ENCODE measurements at places on chromosomes 5 and 9. TPM values are rescaled to one million over a fixed set of nuclear protein-coding genes. Genes with fewer than 3 reads are reported as not detected.

DNA sequence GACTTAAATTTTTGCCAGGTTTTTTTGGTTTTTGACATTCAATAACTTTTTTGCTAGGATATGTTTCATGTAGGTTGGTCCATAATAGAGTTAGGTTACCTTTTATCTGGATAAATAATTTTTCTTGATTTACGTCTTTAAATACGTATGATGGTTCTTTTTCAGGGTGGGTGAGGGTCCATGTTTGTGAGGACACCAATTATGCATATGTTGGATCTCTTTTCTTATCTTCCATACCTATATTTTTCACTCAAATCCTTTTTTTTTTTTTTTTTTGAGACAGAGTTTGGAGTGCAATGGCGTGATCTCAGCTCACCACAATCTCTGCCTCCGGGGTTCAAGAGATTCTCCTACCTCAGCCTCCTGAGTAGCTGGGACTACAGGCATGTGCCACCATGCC lies 17.3 kb upstream of the CDC42SE2 start:
- no peak for DNase-seq

- no peak for DNase-seq
Measured at GRCh38 chr5:61167382-61167781, 5.1 kb upstream of the SMIM15 start.

GRCh38 chr5:160083501-160083900 lies 35.7 kb downstream of the PWWP2A start:
- no peak for DNase-seq

- DNase-seq = peak; percentile 21
Measured at GRCh38 chr9:92735636-92736562, 28.7 kb downstream of the BICD2 start.

DNA sequence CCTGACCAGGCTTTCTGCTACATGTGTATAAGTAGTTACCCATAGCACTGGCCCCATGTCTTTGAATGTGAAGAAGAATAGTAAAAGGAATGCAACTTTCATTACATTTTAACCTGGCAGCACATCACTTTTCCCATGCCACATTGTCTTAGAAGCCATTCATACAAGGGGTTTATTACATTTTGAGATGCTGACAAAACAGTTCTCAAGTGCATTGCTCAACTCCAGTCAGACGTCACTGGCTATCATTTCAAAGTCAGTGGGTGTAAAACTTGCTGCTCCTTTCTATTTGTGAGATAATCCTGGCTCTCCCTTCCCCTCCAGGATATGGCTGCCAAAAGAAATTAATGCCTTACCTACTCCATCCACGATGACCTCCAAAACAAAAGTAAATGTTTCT lies 97.0 kb upstream of the VCAN start:
- DNase-seq = no peak

GRCh38 chr9:37609735-37610397 lies 17.5 kb upstream of the TOMM5 start:
- DNase-seq = no peak

- no peak for DNase-seq
Measured at GRCh38 chr9:133538851-133539833, 4.6 kb downstream of the ADAMTSL2 start.

GRCh38 chr9:79131824-79132377 lies 439.9 kb upstream of the TLE4 start:
- no peak for DNase-seq

DNA sequence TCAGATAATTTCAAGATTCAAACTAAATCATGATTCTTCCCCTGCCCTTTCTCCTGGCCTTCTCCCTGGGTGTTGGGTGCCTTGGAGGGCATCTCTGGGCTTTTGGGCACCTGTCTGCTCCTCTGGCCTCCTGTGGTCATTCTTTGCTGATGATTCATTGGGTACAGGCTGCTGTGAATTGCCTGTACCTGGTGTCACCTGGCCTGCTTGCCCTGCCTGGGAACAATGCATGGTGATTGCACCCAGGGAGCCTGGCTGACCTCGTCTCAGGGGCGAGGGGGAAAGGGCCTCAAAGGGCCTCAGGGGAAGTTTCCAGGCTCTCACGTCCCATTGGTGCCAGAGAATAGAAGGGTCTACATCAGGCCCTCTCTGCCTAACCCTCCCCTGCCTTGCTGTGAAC lies 20.1 kb upstream of the CKMT2 start:
- DNase-seq = no peak

GRCh38 chr9:98667005-98667640 lies 41.6 kb downstream of the GABBR2 start:
- no peak for DNase-seq

- no peak for DNase-seq
Measured at GRCh38 chr5:42638972-42639371, 117.6 kb upstream of the CCDC152 start.

DNA sequence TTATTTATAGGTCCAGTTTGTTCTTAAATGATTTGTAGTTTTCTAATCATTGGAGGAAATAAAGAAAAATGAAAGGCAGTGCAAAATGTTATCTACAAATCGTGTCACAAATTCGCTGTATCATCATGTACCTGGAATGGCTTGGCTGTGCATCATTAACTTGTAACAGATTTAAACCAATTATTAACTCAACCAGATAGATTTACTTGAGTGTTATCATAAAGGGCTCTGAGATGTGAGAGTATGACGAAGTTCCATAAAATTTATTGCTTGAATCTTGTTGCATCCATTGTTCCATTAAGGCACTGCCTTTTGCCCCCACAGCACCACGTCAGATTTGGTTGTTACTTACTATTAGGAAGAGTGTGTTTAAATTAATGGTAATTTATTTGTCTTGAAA lies 23.5 kb downstream of the PCSK5 start:
- DNase-seq = no peak

DNA sequence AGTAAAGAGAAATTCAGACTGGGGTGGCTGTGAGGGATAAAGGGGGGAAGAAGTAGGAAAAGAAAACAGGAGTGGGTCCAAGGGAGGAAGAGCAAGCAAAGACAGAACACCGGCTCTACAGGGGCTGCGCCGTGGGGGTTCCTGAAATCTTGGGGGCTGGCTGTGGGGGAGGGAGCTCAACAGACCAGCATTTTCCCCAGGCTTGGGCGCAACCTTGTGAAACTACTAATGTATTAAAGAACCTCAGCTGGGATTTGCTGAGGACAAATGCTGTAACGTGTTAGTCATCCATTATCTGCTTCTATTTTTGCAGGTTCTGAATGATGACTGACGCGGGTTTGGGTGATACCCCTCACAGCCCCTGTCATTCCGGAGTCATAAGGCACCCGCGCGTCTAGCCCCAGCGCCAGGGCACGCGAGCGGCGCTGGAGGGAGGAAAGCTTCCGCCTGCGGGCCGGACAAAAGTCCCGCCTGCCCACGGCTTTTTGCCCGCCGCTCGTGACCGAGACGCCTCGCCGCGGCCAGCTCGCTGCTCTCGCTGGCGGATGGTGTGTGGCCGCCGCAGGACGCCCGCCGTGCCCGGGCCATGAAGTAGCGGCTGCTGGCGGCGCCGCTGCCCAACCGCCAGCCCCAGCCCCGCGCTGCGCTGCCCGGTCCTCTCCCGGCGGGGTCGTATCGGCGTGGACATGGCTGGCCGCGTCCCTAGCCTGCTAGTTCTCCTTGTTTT lies 110.6 kb downstream of the PAM start:
- DNase-seq = peak; percentile 77

GRCh38 chr9:120642129-120642770 lies 62.3 kb upstream of the CDK5RAP2 start:
- DNase-seq = no peak

GRCh38 chr5:31193591-31194467 lies at the start of gene CDH6:
Gene CDH6, plus strand, starts transcription at chr5:31193686. Its CDS starts 73,788 bp downstream, at chr5:31267474.
- peak; percentile 66 for DNase-seq

GRCh38 chr9:91868732-91869391 lies 81.2 kb downstream of the ROR2 start:
- DNase-seq = no peak

GRCh38 chr5:105689596-105689995 lies 1981.1 kb downstream of the EFNA5 start:
- DNase-seq = no peak

GRCh38 chr5:157610990-157611389 lies 35.4 kb upstream of the ADAM19 start:
- no peak for DNase-seq

DNA sequence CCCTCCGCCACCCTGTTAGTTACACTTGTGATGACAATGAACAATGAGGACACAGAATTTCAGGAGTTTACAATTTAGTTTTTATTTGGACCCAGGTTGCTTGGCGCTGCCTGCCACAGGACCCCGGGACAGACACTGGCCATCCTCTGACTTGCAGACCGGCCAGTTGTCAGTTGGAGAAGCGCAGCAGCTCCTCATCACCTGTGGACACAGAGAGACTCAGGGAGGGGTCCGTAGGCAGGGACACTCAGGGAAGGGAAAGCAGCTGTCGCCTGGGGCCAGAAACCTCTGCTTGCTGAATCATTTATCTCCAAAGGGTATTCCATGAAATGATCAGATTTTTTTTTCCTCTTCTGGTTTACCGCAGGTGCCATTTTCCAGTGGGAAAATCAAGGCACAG lies 18.0 kb downstream of the AMBP start:
- no peak for DNase-seq

DNA sequence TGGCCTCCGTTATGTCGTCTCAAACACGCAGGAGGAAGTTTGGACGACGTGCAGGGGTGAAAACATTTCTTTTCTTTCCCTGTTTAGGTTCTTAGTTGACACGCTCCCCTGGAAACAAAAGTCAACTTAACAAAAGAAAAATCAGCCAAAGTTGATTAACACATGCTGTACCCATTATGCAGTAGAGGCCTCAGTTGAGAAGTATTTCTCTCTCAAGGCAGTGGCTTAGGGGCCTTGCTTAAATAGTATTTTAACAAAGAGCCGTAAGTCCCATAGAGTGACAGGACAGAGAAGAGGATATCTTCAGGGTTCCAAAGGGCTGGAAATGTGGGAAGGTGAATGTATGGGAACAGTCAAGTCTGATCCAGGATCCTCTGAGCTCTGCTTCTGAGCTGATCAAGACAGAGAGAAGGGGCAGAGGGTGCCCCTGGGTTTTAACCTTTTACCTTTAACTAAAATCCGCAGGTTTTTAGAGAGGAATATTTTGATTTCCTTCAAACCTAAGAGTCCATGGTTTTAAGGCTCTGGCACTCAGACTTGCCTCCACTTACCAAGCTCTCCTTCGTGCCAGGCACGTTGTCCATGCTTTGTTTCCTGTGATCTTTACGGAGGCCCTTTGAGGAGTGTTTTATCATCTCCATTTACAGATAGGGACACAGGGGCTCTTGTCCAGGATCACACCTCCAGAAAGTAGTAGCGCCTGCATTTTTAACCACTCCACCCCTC lies 629 bp upstream of the CD74 start:
- DNase-seq = no peak

GRCh38 chr5:45399041-45399440 lies 297.1 kb downstream of the HCN1 start:
- DNase-seq = no peak

GRCh38 chr5:56066931-56067450 lies 72.2 kb upstream of the IL6ST start:
- DNase-seq = no peak

GRCh38 chr9:133768371-133768858 lies 30.3 kb upstream of the SARDH start:
- DNase-seq = peak; percentile 54

DNA sequence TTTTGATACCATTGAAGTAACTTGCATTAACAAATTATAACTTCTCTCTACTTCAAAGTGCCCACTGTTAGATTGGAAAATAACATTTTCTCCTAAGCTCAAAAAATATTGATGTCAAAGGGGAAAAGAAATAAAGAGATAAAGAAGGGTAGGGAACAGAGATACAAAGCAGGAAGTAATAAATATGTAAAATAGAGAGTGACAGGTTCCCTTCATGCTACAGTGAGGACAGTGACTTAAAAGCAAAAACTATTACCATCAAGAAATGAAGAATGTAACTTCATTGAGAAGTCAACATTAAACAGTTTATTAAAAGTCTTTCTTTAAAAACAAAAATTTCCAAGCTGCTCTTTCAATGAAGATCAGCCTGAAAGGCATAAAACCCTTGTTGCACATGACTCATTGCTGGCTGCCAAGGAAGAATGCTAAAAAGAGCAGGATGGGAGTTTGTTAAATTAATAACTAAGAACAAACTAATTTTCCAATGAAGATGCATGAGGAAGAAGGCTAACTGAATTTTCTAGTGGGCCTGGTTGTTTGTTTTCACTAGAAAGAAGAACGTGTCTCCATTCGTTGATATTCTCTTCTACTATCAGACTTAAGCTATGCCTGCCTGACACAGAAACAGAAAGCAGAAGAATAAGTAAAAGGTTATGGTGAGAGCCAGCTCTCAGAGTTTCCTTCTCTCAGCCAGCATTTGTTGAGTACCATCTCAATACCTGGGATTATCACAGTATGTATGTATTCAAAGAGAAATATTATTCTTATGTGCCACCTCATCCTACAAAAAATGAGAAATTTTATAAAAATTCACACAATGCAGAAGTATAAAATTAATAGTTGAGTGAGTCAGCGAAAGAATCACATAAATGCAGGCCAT lies 197.8 kb upstream of the NREP start:
- DNase-seq = no peak

- DNase-seq = no peak
Measured at GRCh38 chr5:40578501-40579451, 100.9 kb upstream of the PTGER4 start.

GRCh38 chr9:107721705-107722245 lies 232.2 kb upstream of the KLF4 start:
- no peak for DNase-seq

DNA sequence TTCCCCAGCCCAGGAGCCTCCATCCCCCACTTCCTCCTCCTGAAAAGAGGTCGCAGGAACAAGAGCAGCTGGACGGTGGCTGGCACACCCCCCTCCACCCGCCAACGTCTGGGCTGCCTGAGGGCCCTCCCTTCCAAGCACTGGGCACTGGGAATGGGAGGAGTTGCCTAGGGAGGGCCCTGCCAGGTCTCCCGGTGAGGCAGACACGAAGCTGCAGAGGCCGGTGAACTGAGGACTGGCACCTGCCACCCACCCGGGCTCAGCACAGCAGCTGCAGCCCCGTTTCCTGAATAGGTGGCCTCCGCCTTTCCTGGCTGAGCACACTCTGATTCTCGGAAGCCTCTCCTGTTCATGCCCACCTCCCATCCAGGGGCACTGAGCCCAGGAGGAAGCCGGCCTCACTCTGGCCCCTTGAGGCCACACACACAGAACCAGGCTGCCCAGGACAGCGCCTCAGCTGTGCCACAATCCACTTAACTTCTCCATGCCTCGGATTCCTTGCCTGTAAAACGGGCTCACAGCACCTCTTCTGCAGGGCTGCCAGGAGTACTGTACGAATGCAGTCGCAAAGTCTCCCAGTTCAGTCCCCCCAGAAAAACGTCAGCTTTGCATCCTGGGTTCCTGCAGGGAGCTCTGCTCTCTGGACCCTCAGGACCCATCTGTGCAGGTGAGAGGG lies 1.3 kb downstream of the NPDC1 start:
- no peak for DNase-seq

The CRHBP gene
- 1.4 TPM for total RNA-seq

The OR1Q1 gene
- total RNA-seq = not detected

The MEIKIN gene
- total RNA-seq = not detected

The RFX3 gene
- total RNA-seq = 24.7 TPM

The AK8 gene
- 1.6 TPM for total RNA-seq

The WDR38 gene
- total RNA-seq = not detected

The OR4F3 gene
- not detected for total RNA-seq

The EXD3 gene
- total RNA-seq = 48.1 TPM

The PCDHB7 gene
- total RNA-seq = 5.0 TPM

The LCN9 gene
- not detected for total RNA-seq

The QRFP gene
- not detected for total RNA-seq

The SPAAR gene
- total RNA-seq = 5.8 TPM

The LRRTM2 gene
- 0.58 TPM for total RNA-seq

The PCDH12 gene
- total RNA-seq = 7.0 TPM

The LCN15 gene
- not detected for total RNA-seq

The GFI1B gene
- not detected for total RNA-seq

The NCS1 gene
- total RNA-seq = 11.7 TPM

The ZNF618 gene
- 15.5 TPM for total RNA-seq

Measured in sciatic nerve (tissue), 2 donors.